ENCODE measurements at places on chromosomes 16 and 17.

DNA sequence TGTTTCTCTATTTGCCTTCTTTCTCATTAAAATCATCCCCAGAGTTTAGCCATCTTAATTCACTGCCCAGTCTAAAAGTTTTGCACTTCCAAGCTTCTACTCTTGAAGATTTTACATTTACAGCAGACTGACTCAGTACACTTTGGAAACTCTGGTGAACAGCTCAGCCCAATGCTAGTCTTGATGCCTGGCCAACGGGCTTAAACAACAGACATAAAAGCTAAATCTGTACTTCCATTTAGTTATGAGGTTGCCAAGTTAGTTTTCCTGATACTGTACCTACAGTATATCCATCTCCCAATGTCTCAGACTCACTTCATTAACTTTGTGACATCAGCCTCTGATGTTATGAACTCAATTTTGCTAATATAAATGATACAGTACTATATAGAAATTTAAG lies 891.8 kb upstream of the SOX9 start:
- no peak for DNase-seq

DNA sequence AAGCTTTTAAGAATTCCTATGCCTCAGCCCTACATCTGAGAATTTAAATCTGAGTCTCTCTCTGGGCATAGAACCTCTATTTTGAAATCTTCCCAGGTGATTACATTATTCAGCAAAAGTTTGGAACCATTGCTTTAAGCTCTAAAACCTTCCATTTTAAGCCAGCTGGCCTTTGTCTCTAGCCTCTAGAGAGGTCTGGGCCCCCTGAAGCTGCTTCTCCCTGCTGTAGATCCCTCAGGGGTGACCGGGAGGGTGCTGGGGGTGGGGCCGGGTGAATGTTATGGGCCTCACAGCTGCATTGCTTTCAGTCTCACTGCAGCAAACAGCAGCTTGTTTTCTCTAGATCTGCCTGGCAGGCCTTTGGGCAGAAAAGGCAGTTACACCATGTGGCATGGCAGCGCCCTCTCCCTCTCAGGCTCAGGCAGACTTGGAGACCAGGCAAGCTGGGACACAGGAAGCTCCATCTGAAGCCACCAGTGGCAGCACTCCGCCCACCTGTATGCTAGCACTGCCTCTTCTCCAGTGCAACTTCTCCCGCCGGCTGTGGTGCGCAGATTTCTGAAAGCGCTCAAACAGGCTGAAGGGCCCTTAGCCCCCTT lies 66.3 kb downstream of the MPRIP start:
- DNase-seq: no peak

GRCh38 chr17:34163123-34163522 lies 92.0 kb upstream of the CCL2 start:
- no peak for DNase-seq

DNA sequence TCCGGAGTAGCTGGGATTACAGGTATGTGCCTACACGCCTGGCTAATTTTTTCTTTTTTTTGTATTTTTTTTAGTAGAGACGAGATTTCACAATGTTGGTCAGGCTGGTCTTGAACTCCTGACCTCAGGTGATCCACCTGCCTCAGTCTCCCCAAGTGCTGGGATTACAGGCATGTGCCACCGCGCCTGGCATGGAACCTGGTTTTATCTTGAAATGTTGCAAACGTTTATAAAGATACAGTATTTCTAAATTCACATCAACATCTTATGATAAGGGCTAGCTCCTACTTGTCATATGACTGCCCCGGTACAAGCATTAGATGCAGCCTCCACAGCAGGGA lies 1.5 kb upstream of the IST1 start:
- no peak for DNase-seq

GRCh38 chr16:88634141-88634993 lies 4.0 kb upstream of the IL17C start:
- no peak for DNase-seq

DNA sequence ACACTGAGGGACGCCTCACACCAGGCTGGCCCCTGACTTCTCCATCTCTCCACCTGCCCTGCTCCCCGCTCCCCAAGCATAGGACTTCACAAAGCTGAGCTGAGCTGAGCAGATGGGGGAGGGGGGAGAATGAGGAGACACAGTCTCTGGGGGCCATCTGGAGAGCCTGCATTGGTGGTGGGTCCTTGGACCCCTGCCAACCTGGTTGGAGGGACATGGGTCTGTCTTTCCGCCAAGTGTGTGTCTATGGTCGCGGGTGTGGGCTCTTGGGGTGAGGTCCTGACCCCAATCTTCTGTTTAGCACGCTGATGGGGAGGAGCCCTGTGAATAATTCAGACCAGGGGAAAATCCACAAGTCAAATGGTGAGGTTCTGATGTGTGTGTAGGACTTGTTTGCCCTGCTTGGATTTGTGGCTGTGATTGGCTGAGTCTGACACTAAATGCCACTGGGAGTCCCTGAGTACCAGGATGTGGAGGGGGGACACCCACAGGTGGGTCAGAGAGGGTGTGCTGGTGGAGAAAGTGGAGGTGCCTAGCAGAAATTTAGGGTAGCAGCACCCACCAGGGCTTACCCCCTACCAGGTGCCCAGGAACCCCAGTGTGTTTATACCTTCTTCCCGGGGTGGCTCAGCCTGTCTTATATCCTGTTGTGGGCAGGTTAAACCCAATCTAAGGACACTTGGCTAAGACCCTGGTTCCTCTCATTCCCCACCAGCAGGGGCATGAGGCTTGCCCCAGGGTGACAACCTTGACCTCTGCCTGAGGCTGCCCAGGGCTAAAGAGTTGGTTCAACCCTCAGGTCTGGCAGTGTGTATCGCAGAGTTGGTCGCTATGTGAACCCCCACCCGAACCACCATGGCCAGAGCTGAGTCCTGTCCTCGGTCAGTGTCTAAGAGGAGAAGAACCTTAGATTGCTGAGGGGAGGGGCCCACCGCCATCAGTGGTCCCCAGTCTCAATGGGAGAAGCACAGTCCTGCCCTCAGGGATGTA lies 2.1 kb downstream of the FMNL1 start:
- DNase-seq: no peak

- peak; percentile 88 for DNase-seq
Observed at GRCh38 chr17:59830007-59830630, 62.6 kb downstream of the TUBD1 start.

DNA sequence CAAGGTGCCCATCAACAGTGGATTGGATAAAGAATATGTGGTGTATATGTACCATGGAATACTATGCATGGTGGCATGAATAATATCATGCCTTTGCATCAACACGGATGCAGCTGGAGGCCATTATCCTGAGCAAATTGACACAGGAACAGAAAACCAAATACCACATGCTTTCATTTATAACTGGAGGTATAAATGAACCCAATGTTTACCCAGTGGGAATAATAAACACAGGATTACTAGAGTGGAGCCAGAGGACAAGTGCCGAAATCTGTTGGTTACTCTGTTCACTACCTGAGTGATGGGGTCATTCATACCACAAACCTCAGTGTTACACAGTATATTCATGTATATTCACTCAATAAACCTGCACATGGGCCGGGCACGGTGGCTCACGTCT lies 125.2 kb downstream of the CDH11 start:
- no peak for DNase-seq

GRCh38 chr16:59759296-59759695 lies 1025.2 kb upstream of the GOT2 start:
- no peak for DNase-seq

GRCh38 chr17:29084541-29085146 lies 41.7 kb downstream of the PIPOX start:
- DNase-seq: peak; percentile 18

DNA sequence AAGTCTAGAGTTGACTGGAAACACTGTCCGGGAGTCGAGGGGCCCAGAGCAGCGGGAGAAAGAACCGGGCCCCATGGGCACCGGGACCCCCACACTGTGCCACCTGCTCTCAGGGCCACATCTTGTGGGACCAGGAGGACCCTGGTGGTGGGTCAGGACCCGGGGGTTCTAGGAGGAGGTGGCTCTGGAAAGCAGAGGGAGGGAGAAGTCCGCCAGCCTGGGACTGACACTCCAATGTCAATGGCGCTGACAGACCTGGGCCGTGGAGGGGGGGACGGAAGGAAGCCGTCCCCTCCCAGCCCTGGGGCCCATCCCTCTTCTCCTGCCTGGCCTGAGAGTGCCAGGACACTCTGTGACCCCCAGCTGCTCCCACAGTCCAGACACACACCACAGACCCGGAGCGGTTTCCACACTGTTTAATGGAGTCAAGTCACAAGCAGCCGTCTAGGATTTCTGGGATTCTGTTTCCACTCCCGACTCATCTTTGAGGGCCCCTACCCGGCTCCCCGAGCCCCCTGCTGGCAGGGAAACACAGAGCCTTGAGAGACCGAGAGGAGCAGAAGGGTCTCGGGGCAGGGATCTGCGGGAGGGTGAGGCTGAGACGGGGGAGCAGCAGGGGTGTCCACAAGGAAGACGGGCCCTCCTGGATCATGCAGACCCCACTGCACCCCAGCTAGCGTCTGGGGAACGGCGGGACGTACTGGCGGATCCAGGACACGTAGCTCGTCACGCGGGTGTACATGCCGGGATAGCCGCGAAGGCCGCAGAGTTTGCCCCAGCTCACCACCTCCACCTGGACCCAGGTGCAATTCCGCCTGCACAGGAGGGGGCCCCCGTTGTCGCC lies 23.5 kb upstream of the UBE2I start:
- no peak for DNase-seq

DNA sequence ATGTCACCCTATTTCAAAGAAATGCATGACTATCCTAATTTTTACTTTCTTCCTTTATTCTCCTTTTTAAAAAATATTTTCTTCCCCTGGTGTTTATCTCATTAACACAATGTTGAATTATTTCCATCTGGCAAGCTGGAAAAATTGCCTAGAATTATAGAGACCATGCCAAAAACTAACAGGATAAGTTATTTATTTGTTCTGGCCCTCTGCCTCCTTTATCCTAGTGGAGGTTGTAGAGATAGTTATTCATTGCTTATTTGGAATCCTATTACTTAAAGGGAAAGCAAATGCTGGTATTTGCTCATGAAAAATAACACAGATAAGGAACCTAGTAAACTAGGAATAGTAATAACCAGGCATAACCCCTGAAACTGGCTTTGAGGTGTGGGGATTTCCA lies 684.9 kb upstream of the KIF2B start:
- no peak for DNase-seq

DNA sequence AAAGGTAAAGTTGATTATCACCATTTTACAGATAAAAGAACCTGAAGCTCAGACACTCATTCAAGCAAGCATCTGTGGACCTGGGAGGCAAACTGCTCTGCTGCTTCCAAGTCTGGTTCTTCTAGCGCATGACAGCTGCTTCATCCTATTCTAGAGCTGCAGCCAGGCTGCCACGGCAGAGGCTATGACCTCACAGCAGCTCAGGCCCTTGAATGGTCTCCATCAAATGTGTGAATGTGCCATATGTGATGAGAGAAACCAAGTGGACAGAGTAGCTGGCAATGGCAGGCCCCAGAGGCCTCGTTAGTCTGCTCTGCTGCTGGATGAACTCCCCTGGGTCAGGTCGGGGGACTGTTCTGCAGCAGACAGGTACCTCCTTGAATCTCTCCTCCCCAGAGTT lies 30.7 kb upstream of the FOXJ1 start:
- no peak for DNase-seq

DNA sequence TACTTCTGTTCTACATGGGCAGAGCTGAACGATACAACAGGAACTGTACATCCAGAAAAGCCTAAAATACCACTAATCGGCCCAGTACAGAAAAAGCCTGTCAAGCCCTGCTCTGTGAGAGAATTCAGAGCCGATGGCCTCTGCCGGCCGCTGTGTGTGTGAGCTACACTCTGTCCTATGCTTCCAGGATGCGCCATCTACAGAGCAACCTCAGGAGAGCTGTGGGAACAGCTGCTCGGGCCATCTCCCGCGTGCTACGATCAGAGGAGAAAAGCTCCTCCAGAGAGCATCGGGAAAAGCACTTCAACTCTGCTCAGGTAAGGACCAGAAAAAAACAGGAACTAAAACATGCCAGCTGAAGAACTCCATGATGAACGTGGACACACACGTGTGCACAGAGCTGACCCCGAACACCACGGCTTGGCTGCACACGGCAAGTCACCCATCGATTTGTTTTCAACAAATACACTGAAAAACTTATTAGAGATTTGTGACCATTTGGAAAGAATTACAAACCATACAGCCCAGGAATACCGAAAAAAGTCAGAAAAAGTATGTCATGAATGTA lies 115.9 kb downstream of the ANKRD11 start:
- DNase-seq: peak; percentile 53

GRCh38 chr17:28467456-28468025 lies 5.9 kb upstream of the SLC13A2 start:
- peak; percentile 41 for DNase-seq

DNA sequence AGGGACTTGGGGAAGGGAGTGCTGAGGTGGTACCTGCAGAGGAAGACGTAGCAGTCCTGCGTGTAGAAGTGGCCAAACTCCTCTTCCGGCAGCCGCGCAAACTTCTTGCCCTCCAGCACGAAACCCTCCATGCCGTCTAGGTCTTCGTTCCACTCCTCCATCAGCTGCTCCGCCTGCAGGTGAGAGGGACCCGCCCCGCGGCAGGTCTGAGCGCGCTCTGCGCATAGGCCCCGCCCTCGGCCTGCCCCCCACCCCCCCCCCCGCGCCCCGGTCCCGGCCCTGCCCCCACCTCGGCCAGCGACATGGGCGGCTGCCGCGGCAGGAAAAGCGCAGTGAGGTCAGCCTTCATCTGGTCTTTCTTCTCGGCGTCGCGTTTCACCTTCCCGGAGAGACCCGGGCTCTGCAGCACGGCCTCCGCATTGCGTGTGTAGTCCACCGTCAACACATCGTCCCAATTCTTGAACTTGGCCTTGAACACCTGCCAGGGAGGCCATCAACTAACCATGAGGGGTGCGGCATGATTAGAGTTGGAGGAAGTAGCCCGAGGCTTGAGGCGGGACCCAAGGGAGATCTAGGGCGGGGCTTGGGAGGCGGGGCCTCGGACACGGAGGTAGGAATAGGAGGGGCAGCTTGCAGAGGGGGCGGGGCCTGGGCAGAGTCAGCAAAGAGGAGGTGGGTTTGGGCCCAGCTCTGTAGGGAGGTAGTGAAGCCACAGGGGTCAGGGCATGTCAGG lies 11.5 kb downstream of the FLII start:
- peak; percentile 37 for DNase-seq

GRCh38 chr16:50861970-50862411 lies 120.1 kb downstream of the CYLD start:
- peak; percentile 81 for DNase-seq

- no peak for DNase-seq
Observed at GRCh38 chr16:63130942-63131341, 1094.7 kb upstream of the CDH8 start.

DNA sequence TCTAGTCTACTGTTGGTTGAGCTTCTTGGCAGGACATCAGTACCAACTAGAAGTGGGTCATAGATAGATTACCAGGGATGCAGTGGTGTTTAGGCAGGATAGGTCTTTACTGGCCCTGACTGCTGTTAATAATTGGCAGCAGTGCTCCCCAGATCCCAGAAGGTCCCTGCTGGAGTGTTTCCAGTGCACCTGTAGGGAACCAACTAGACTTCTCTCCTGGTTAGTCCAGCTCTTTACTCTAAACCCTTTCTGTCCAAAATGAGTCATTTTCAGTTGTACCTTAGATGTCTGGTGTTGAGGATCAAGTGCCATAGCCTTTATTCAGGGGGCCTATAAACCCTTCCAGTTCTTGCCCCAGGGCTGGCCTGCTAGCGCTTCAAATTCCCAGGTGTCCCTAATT lies 8.7 kb downstream of the POLR2C start:
- no peak for DNase-seq
